ENCODE measurements at places on chromosomes 16 and 17.

DNA sequence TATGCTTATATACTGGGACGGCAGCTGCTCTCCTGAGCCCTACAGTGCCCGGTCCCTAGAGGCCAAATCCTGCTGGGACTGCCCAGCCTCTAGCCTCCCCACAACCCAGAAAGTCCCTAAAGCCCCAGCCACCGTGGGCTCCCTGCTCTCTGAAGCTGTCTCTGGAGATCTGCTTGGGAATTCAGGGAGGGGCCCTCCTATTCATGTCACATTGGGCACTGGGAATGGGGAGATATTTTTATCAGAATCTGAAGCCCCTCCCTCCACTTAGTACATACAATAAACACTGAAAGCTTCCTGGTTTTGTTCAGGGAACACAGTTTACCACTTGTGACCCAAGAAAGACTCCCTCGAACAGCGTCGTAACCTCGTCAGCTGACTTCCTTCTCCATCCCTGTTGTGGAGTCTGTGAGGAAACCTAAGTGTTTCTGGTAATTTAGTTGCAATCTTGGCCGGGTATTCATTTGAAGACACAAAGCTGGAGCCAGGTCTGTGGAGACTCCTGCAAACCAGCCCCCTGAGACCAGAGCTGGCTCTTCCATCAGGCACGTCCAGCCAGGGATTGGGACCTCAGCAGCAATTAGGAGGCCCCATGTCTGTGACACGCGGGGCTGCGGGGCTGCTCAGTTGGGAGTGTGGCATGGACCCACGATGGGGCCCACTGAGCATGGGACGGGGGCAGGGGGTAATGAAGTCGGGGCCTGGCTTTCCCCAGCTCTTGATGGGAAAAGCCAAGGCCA is 38.5 kb downstream of the PGS1 start:
- DNase-seq: no peak

DNA sequence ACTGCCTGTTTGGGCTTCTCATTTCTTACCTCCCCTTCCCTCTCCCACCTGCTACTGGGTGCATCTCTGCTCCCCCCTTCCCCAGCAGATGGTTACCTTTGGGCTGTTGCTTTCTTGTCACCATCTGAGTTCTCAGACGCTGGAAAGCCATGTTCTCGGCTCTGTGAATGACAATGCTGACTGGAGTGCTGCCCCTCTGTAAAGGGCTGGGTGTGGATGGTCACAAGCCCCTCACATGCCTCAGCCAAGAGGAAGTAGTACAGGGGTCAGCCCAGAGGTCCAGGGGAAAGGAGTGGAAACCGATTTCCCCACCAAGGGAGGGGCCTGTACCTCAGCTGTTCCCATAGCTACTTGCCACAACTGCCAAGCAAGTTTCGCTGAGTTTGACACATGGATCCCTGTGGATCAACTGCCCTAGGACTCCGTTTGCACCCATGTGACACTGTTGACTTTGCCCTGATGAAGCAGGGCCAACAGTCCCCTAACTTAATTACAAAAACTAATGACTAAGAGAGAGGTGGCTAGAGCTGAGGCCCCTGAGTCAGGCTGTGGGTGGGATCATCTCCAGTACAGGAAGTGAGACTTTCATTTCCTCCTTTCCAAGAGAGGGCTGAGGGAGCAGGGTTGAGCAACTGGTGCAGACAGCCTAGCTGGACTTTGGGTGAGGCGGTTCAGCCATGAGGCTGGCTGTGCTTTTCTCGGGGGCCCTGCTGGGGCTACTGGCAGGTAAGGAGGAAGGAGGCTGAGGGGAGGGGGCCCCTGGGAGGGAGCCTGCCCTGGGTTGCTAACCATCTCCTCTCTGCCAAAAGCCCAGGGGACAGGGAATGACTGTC is at the start of gene CD68:
Gene CD68 (plus strand): TSS at position 638 of the 833 bp plus-strand sequence. CDS start 40 bp downstream, at position 678.
- peak; percentile 90 for DNase-seq

DNA sequence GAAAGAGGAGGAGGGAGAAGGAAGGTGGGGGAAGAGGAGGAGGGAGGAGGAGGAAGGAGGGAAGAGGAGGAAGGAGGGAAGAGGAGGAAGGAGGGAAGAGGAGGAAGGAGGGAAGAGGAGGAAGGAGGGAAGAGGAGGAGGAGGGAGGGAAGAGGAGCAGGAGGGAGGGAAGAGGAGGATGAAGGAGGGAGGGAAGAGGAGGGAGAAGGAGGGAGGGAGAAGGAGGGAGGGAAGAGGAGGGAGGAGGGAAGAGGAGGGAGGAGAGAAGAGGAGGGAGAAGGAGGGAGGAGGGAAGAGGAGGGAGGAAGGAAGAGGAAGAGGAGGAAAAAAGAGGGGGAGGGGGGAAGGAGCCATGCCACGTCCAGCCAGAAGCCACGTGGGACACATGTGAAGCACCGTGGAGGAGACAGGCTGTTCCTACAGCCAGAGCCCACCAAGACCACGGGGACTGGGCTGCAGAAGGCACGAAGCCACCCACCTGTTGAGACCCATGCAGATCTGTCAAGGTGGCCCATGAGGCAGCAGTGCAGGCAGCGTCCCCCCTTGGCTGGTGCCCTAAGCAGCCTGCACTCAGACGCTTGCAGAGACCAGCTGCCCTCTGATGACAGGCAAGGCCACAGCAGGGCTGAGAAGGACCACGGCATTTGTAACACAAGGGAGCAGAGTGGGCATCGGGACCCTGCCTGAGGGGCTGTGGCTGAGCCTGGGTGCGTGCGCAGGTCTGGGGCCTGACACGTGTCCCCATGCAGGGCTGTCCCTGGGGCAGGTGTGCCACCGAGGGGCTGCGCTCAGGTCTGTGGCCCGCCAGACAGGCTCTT is 10.3 kb downstream of the NDUFAF8 start:
- no peak for DNase-seq

DNA sequence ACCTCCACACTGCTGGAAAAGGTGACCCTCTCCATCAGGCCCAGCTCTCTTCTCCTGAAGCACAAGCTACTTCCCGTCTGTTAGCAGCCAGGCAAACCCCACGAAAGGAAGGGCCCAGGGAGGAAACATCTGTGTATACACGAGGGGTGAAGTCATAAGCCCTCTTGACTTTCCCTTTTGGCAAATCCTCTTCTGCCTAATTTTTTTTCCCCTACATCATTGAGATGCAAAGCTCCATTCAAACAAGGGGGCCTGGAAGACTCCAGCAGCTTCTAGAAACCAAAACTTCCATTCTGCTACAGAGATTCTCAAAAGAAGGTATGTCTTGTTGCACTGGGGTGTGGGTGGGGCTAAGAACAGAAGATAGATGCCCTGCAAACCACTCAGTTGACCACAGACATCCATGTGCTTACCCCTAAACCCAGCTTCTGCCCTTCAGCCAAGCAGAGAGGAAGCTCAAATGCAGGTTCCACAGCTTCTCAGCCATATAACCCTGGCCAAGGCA is 145.6 kb upstream of the RCVRN start:
- no peak for DNase-seq

DNA sequence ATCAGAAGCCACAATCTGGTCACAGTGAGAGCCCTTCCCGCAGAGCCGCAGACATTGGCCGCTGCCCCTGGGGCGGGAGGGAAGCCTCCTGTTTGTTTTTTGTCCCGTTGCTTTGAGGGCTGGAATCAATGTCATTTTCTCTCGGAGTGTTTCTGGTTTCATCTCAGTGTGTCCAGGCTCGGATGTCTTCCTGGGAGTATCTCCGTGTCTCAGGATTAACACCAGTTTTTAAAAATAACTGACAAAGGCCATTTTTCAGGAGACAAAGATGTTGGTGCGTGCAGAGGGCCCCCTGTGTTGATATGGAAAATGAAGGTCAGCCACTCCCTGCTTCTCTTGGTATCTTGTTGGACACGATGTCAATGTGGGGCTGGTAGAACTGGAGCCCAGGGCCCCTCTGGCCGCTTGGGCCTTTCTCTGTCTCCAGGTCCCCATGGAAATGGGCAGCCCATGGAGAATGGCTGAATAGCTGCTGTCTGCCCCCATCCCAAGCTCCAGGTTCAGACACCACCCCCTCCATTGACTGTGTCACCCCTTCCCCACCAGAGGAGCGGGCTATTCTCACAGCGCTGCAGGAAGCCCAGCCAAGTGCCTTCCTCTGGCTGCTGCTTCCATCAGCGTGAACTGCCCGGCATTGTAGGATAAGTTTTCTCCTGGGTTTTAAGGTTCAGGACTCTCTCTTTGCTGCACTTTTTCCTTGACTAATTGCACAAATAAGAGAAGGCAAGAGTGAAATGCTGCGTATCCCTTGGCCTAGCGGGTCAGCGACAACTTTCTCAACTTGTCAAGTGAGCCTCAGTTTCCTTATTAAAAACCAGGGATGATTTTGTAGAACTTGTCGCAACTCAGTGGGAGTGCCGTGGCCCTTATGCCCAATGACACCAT is 72.2 kb upstream of the METTL9 start:
- no peak for DNase-seq

DNA sequence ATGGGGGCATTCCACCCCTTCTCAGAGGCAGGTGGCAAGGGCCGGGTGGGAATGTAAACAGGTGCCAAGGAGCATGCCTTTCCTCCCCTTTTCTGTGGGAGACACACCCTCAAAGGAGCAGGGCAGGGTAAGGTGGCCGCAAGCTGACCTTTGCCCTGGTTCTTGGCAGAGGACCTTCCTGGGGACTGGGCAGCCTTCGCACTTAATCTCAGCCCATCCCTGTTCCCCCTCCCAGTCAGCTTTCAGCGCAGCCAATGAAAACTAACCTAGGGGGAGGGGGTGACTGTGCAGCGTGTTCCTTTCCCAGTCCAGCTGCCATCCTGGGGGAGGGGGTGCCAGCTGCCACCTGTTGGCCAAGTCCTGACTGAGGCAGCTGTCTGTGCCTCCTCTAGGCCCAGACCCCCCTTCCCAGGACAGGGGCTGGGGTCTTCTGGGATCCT is 2.8 kb downstream of the TRAF4 start:
- DNase-seq: no peak

- DNase-seq: no peak
Observed at GRCh38 chr16:84501077-84501735, 3.3 kb downstream of the MEAK7 start.
